ENCODE measurements at places on chromosomes 12 and 14.

- DNase-seq, result no peak
Observed at GRCh38 chr12:89932954-89933353, 224.3 kb upstream of the ATP2B1 start.

DNA sequence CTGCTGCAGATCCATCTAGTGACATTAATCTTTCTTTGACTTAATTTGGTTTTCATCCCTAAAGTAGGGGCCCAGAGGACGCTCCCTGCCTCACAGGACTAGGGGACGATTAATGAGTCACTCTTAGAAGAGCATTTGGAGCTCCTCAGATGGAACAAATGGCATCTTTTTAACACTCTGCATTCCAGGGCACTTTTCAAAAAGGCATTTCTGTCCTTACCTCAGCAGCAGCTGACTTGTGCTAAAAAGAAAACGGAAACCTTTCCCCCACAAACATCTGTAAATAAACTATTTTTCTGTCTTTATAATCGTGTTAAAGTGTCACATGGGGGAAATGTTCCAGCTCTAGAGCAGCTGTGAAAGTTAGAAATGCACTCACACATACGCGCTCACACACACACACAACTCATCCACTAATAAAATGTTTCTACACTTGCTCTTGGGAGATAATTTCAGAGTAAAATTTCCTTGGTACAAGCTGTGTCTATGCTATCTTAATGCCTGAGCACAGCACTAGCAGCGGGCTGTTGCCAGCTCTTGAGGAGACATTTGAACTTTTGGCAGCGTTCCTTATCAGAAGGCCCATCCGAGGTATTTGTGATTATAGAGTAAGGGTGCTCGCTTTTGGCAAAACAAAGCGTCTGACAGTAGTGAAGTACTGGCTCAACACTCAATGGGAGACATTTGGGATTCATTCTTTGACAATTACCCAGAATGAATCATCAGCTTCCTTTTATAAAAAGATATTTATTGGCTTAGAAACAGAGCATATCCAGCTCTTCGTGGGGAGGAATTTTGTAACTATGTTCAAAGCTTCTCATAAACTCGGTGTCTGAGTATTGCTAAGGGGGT is 141.3 kb downstream of the PLXNC1 start:
- no peak for DNase-seq

- no peak for DNase-seq
Observed at GRCh38 chr12:51621156-51621922, 30.3 kb downstream of the SCN8A start.

GRCh38 chr12:49347311-49348193 is 864 bp downstream of the DNAJC22 start:
- DNase-seq, result peak; percentile 69

GRCh38 chr14:97138801-97139200 is 341.6 kb downstream of the VRK1 start:
- DNase-seq, result no peak

DNA sequence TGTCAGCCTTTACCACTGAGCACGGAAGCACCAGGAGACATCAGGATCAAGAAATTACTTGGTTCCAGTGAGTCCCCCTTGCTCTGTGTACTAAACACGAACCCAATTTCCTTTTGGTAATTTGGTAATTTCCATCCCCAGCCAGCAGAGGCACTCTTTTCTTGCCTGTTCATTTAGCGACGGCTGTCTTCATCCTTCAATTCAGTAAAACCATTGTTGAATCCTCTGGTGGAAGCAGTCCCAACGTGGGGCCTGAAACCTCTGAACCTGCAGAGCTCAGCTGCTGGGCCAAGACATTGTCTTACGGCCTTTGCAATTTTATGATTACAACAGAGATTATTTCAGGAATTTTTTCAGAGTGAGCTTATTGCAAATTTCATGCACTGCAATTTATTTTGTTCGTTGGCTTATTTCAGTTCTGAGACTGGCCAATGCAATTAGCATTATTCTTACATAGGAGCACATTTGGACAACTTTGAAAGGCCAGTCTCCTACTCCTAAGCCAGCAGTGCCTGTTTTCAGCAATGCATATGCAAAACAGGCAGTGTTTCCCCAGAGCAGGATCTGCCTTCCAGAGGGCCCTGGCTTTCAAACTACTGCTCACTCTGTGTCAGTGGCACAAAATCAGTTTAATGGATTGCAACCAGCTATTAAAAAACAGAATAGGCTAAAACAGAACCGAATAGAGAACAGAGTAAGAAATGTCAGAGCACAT is 372.9 kb upstream of the TMEM132C start:
- DNase-seq, result no peak

DNA sequence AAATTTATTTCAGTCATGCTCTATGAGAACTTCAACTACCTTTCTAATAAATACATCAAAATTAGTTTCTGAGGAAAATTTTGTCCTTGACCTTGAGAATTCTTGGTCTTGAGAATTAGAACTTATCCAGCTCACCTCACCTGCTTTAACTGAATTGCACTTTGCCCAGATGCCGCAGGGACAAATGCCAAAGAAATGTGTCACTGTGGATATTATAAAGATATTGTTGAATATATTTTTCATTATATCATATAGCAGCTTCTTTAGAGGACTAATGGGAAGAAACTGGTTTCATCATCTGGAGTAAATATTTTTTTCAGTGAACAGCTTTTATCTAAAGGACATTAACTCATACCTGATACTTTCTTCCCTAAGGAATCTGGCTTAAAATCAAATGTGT is 54.1 kb downstream of the LRP6 start:
- no peak for DNase-seq

- no peak for DNase-seq
Observed at GRCh38 chr12:113504917-113505316, 33.2 kb upstream of the LHX5 start.

DNA sequence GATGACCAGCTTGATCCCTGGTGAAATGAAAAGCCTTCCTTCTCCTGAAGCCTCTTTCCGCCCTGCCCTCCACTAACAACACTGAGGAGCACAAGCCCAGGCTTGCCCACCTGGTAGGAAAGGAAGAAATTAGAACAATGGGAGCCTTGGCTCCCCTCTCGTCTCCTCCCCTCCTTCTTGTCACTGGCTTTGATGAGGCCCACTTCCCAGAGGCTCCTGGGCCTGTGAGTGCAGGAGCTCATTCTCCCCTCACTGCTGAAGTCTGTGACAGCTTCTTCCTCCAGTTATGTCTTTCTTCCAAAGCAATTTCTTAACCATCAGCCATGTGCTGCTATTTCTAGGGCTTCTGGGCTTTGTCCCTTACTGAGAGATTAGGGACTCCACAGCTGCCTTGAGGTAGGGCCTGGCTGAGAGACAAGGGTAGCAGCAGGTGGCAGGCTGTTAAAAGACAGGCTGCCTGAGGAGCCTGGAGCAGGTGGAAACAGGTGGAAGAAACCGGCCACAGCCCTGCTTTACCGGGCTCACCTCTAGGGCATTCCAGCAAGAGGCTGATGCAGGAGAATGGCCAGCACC is 53.6 kb upstream of the SRSF5 start:
- no peak for DNase-seq

DNA sequence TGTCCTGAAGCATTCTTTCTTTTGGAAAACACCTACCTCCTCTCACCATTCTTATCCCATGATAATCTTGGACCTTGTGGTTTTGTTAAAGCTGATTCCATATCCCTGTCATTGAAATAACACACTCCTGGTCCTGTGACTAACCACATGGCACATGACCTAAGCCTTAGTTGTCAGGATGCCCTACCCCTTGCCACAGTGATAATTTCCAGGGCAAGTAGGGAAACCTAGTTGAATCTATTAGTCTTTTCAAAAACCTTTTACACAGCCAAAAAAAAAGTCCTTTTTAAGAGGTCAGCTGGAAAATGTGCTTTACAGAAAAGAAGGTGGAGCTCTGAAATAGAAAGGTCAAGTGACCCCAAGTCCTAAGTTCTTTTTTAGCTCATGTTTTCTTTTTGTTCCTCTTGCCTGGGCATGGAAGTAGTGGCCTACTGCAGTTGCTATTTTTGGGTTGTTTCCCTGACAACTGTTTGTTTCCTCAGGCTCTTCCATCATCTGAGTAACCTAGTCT is 608.4 kb downstream of the LRFN5 start:
- DNase-seq, result no peak

GRCh38 chr12:13581031-13581430 is 384.5 kb downstream of the EMP1 start:
- no peak for DNase-seq

- no peak for DNase-seq
Observed at GRCh38 chr12:70796989-70797388, 123.5 kb downstream of the PTPRR start.

DNA sequence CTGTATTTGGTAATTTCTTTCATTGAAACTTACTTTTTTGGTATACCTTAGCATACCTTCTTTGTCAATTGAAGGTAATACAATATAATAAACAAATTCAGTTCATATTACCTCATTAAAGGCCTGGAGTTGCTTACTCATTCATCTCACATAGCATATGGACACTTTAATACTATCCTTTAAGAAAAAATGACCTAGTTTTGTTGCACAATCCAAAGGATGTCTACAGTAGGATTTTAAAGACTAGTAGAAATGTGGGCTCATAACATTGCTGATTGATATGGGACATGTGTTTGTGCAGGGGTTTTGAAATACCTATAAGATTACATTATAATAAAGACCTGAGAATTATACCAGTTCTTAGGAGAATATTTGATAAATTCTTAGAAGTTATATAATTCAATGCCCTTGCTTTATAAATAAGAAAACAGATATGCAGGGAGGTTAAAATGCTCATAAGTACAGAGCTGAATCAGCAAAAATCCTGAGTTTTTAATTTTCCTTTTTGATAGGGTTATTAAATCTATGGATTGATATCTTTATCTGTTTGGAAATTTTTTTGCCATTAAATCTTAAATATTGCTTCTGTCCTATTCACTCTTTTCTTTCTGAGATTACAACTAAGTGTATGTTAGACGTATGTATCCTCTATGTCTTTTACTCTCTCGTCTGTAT is 352.1 kb downstream of the ATP23 start:
- no peak for DNase-seq

DNA sequence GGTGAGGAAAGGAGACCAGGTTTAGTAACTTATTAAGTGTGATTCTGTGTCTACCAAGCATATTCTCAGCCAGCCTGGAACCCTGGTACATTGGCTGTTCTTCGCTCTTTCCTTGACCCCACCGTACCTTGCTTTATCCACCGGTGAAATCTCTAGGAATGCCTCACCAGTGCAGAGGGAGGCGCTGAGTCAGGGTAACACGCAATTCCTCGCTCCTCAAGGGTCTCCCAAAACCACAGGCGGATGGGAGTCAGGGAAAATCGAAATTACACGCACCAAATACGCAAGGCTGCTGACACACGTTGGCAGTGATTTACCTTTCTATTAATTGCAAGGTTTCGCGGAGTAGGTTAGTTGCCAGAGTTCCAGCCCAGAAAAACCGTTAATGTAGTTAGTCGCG is 845 bp downstream of the L3HYPDH start:
- DNase-seq, result no peak

DNA sequence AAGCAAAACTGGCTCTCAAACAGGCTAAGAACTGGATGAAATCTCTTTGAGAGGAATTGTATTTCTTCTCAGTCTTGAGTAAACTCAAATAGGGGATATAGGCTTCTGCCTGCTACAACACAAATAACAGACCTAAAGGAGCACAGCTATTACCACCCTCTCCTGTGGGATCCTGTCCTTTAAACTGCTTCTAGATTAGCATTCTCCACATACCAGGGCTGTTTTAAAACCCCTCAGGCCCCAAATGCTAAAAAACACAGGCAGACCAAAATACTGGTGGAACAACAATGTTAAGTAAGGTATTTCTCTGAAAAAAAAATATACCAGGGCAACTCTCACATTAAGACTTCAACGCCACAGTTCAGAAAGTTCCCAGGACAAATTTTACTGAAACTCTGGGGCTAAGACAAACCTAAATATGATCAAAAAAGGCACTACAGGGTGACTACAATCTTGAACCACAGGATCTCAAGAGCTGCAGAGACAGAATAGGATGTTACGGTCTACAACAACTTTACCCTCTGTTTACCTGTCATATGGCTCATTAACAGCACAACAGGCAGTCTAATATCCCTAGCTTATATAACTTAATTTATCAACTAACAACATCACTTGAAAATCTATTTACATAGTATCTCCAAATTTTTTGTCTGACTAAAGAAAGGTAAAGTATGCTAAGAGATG is 7.2 kb downstream of the CPNE8 start:
- no peak for DNase-seq

- DNase-seq, result no peak
Observed at GRCh38 chr12:119450771-119451170, 116.2 kb downstream of the CCDC60 start.

- no peak for DNase-seq
Observed at GRCh38 chr12:67424784-67425183, 155.6 kb downstream of the CAND1 start.

DNA sequence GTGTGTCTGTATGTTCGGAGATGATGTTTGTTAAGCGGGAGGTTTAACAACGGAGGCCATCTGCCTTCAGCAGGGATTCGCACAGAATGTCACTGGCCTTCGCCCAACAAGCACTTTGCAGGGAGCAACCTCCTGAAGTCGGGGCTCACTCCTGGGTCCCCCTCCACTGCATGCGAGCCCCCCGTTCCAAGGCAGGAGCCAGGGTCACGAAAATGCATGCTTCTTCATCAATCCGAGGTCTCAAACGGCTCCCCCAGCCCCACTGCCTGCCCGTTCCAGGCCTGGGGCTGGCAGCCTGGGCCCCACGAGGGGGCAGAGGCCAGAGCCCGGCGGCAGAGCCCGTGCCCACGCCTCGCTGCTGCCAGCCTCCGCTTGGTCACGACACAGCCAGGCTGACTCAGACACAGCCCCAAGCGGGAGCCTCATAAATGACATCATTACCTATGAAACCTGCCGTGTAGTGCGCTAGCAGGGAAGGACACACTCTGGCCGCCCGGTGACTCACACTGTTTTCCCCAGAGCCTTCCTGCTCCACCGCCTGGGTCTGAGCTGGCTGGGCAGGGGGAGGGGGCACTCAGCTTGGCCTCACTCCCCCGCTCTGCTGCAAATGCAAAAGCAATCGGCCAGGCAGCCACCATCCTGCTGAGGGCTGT is 169.5 kb upstream of the RTL1 start:
- no peak for DNase-seq

DNA sequence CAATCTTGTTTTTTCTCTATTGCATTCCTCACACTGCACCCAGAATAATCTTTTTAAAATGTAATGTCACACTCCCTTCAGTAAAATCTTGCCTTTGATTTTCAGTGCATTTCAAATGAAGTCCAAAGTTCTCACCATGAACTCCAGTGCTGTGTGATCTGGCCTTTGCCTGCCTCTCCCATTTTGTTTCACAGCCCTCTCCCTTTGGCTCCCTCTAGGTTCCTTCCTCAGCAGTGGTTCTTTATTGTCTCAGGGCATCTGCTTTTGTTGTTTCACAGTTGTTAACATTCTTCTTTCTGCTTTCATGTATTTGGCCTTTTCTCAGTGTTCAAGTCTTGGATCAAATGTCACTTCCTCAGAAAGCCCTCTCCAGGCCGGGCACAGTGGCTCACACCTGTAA is 84.5 kb upstream of the AMN1 start:
- no peak for DNase-seq

Data from activated naive CD4-positive, alpha-beta T cell (primary cell).